Stimulated activated CD8-positive, alpha-beta memory T cell treated with anti-CD3 and anti-CD28 coated beads, Interleukin-15, amount 100 ng/mL, for 48 hours (primary cell): ENCODE measurements at places on chromosomes 6 and 20.

GRCh38 chr6:116359131-116359530, 11.6 kb upstream of the DSE start:
- DNase-seq, result no peak

GRCh38 chr6:137099689-137100403, 55.1 kb upstream of the IL20RA start:
- DNase-seq, result no peak

DNA sequence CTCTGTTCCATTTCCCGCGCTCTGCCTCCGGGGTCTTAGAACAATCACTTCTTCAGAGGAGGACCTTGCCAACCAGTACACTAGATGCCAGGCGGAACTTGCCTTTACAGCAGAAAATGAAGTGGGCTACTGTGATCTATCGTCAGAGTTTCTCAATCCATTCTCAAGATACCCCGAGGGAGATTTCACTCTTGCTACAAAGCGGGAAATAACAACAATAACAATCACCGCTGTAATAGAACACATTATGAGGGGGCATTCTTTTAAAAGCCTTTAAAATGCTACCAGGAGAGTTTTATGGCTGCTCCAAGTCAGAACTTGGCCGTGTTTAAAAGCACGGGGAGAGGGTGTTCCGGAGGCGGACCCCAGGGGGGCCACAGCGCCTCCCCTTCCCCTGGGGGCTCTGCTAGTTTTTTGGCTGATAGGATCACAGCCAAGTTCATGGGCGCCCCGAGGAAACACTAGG, 617.0 kb upstream of the AGPAT4 start:
- no peak for DNase-seq

GRCh38 chr20:62745952-62746288, 37.3 kb downstream of the NTSR1 start:
- DNase-seq, result no peak

DNA sequence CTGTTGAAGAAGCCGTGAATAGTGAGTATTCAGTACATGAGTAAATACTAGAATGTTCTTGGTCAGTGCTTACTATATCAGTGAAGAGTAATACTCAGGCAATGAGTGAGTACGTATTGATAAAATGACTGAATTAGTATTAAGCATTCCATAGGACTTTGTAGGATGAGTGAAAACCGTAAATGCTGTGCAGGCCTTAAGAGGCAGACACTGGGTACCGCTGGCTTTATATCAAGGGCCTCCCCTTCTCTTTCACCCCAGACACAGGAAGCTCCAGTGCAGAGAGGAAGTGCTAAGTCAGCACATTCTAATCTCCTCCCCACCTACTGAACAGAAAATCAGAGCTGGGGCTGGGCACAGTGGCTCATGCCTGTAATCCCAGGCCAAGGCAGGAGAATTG, 24.2 kb downstream of the POFUT1 start:
- DNase-seq, result peak; percentile 39

- no peak for DNase-seq
Measured at GRCh38 chr6:83514466-83514865, 2.1 kb downstream of the PRSS35 start.

DNA sequence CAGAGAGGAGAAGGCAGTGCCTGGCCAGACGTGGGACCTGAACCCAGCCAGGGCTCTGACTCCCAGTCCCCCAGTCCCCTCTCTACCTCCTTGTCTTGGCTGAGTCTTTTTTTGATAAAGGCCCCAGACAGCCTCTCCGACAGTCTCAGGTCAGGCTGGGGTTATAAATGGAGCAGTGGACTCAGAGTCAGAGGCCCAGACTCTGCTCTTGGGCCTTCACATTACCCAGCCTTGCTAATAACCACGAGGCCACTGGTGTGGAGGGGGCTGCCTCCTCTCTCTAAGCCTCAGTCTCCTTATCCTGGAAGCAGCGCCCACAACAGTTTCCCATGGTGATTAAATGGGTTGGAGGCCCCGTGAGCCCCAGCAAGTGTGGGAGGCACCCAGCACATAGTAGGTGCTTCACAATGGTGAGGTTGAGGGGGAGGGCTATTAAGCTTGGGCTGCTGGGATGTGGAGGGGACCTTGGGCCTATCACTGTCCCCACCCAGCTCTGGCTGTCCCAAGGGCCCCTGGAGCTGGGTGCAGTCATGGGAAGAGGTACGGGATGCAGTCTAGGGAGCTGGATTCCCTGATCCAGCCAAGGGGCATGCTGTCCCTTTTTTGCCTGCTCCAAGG, 35.7 kb downstream of the TGM2 start:
- DNase-seq, result no peak

DNA sequence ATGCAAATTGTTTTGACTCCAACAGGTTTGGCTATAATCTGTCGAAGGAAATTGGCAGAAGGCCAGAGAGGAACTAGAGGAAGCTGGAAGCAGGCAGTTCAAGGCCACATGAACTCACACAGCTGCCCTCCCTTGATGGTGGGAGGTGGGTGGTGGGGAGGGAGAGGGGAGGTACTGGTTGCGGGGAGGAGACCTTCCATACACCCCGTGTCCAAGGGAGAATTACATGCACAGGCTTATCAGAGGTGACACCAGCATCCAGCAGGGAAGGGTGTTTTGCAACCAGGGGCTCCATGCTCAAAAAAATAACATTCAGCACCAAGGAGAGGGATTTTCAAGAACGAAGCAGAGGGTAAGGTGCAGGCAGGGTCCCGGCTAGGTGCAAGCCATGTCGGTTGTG, 9.1 kb downstream of the PRND start:
- DNase-seq, result no peak

- DNase-seq, result no peak
Measured at GRCh38 chr6:15698471-15698870, 35.6 kb upstream of the DTNBP1 start.

- DNase-seq, result no peak
Measured at GRCh38 chr6:135251498-135252441, 70.7 kb downstream of the MYB start.

GRCh38 chr20:62840244-62841197, 21.1 kb downstream of the TCFL5 start:
- DNase-seq, result no peak

- DNase-seq, result no peak
Measured at GRCh38 chr20:14521436-14521835, 184.0 kb upstream of the FLRT3 start.

DNA sequence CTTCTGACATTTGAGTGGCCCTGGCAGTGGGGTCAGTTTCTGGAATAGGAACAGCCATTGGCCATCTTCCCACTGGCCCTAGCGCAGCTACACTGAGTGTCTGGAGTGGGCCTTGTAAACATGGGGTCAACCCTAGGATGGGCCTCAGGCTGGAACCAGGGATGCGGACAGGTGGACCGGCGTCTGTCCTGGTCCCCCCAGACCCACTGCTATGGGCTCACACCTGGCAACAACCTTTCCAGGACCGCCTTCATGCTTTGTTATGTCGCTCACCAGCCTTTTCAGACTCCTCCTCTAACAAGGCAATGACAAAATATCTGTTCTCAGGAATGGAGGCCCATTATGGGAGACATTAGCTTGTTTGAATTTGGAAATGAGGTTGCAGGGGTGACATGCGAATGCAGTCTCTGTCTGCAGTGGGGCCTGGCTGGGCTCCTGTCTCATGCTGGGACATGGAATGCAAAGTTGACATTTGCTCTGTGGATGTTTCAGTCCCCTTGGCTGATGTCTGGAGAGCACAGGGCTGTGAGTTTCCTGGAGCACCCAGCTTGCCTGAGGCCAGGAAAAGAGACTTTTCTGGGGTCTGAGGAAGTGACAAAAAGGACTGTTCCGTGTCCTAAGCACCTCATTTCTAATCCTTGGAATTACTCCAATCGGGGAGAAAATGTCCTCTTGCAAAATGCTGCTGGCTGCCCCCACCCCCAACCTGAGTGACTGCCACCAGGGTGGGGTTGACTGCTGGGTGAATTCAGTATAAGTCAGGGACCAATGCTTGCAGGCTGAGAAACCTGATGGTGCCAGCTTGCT, 98.7 kb upstream of the PMEPA1 start:
- DNase-seq, result no peak

DNA sequence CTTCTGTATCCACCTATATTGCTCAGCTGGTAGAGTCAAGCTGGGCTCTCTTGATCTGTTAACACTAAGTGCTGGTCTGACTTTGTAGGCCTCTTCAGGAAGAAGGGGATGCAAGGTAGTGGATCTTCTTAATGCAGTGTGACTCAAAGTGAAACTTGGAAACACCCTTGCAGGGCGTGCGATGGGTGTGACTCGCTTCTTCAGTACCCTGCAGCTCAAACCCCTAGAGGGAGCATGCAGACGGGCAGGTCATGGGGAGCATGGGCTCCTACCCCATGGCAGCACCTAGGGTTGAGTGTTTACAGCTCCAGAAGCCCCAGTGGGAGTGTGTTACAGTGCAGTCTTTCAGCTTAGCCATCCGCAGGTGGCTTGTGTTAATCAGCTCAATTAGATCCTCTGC, 757 bp upstream of the SAMD3 start:
- DNase-seq, result peak; percentile 60
